NCI-H345 (cell line): ENCODE measurements at places on chromosomes 1 and 21.

- DNase-seq: no peak
These were observed 86.9 kb downstream of the NAV1 start for GRCh38 chr1:201625851-201626251.

DNA sequence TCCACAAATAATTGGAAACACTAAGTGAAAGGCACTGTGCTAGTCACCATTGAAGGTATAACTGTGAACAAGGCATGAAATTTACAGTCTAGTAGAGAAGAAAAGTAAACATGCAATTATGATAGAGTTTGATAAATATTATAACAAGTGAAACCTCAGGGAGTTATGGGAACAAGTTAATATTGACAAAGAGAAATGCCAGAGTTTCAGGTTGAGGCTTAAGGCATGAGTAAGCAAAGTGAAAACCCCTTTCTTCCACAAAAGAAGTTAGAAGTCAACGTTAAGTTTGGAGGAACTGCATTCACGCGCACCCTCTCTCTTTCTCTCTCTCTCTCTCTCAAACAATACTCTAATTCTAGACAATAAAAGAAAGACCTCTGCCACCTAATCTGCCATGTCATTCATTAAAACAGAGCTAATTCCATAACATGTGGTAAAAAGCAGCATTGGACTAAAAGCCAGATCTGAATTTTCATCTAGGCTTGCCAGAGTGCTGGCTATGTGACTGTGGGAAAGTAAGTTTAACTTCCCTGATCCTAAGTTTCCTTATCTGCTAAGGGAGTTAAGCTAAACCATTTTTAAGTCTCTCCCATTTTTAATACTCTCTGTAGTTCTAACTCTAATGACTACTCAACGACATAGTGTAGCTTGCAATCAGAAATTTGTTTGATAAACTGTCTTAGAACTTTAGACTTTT is 22.0 kb downstream of the SLC44A5 start:
- no peak for DNase-seq

GRCh38 chr1:196515904-196516303 is 92.3 kb downstream of the KCNT2 start:
- DNase-seq: no peak

- no peak for DNase-seq
These were observed 80.1 kb upstream of the PTGFR start for GRCh38 chr1:78410643-78411042.

GRCh38 chr1:43288785-43289706 is 3.7 kb upstream of the C1orf210 start:
- no peak for DNase-seq

DNA sequence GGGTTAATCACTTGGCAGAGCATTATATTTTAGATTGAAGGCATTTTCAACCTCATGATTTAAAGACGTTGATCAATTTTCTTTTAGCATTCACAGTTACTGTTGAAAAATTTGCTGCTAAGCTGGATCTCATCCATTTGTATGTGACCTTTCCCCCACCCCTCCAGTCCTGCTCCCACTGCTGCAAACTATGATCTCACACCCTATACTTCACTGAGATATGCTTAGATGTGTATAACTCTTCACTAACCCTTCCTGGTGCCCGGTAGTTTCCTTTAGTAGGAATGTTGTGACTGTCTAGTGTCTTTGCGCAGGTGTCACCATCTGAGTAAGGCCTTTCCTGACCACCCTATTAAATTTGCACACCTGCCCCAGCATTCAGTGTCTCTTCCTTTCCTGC is 67.0 kb upstream of the C1orf21 start:
- DNase-seq: no peak

DNA sequence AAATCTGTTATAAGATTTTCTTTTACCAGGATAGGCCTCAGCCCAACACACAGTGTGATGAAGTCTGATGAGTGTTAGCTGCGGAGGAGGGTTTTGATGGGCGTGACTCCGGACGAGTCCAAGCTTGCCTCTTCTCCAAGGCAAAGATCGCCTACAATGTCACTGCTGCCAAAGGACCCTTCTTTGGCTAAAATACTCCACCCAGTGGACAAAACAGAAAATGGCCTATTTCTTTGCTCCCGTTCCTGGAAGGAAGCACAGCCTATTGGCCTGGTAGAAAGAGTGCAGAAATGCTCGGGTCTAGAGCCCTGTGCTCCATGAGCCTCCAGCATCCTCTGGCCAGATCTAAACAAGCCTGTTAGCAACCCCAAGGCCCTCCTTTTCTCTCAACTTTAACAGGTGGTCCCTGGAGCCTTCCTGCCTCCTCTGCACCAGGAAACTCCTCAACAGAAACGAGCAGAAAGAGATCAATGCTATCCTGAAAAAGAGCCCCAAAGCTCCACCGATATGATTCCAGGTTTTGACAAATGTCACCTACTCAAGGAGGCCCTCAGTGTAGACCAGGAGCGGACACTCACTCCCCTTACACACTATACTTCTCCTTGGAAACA is 3.4 kb upstream of the CASQ2 start:
- DNase-seq: peak; percentile 87

DNA sequence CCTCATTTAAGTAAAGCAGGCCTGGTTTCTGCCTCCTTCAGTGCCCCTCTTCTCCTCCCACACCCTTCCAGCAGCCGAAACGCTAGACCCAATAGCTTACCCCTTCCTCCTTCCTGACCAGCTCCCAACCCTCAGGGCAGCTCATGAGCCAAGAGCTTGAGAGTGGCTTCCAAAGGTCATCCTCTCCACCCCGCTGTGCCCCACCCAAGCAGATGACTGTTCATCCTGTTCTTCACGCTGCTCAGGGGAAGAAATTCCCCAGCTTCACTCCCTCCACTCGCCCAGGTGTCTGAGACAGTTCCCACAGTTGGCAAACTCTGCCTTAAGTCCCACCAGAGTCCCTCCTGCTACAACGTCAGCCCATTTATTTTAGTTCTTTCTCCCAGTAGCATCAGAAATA is 23.4 kb downstream of the ARHGEF19 start:
- DNase-seq: no peak

- DNase-seq: no peak
These were observed 11.6 kb downstream of the PCBP3 start for GRCh38 chr21:45655124-45655523.

DNA sequence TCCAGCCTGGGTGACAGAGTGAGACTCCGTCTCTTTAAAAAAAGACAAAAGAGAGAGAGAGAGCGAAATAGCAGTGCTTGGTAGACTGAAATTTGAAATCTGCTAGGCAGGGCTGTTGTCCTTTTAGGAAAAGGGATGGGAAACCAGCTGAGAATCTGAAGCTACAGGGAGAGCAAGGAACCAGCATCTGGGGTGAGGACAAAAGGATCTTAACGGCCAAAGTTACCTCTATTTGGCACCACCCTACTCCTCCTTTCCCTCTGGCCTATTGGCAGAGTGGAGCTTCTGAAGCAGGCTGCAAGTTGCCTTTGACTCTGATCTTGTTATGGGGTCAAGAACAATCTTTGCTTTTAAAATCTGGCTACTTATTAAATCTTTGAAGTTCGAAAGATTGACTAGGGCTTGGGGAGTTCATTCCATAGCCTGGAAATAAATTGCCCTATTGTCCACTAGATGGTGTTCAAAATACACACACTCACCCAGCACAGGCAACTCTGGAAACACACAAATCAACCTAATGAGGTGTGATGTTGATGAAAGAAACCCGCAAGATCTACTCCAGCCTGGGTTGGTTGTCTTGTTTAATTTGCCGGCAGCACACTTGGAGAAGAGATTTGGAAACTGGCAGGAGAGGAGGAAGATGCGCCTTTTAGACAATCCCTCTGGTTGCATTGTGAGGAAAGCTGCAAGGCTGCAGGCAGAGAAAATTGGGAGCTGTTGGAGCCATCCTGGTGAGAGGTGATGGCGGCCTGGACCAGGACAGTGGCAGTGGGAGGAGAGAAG is 16.5 kb upstream of the PARP1 start:
- peak; percentile 43 for DNase-seq

DNA sequence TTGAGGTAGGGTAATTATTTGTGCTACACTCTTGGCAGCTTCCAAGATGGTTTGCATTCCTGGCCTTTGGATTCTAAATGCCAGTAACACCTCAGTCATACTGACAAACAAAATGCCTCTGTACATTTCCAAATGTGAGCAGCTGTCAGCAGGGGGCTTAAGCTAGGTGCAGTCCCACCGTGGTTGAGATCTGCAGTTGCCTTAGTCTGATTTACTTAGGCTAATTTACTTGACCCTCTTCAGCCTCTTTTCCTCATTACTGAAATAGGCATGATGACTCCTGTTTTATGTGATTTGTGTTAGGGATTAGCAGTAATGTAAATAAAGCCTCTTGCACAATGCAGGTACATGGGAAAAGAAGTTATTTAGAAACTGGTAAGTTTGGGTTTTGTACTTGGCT is 13.5 kb upstream of the SPATA1 start:
- DNase-seq: no peak

GRCh38 chr1:96710708-96711477 is 10.7 kb upstream of the PTBP2 start:
- no peak for DNase-seq

DNA sequence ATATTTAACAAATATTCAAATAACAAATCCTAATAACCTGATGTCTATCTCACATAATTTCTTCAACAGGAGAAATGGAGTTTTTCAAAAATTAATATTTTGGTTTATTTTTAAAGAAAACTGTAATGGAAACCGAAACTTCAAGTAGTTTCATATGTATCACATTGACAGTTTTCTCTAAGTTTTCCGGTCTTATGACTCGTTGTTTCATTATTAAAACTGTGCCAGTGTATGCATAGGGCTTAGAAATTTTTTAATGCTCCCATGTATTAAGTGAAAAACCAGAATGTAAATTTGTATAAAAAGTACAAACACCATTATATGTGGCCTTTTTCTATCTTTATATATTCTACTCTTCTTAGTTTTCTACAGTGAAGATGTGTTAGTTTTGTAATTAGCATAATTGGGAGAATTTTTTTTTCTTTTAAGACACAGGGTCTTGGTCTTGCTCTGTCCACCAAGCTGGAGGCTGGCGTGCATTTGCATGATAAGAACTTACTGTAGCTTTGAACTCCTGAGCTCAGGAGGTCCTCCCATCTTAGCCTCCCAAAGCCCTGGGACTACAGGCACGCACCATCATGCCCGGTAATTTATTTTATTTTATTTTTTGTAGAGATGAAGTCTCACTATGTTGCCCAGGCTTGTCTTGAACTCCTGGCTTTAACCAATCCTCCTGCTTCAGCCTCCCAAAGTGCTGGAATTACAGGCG is 43.9 kb upstream of the SAMSN1 start:
- DNase-seq: no peak

DNA sequence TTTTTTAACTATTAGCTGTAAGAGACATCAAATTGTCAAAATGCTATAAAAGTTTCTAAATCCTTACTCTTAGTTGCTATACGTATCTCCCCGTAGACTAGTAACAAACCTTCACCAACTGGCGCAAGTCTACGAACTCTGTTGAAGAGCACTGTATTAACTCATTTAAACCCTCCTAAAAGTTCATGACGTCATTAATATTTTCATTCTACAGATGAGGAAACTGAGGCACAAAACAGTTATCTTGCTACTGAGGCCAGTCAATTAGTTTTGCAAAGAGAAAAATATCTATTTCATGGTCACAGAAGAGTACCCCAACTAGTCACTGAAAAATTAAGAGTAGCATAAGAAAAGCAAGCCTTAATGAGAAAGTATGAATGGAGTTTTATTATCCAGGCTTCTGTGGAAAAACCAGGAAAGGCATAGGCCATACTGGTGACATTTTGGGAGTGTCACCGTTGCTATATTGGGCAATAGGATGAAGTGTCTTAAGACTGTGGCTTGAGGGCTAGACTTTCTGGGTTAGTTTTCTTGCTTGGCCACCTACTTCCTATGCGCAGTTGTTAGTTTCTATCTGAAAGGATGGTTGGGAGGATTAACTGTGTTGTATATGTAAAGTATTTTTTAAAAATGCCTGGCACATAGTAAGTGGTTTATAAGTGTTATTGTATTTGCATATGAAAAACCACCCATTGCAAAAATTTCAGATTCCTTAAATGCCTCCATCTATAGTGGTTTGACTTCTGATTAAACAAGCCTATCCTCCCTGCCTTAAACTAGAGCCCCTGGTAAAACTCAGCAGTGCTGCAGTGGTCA is 52.4 kb upstream of the SYT14 start:
- no peak for DNase-seq

DNA sequence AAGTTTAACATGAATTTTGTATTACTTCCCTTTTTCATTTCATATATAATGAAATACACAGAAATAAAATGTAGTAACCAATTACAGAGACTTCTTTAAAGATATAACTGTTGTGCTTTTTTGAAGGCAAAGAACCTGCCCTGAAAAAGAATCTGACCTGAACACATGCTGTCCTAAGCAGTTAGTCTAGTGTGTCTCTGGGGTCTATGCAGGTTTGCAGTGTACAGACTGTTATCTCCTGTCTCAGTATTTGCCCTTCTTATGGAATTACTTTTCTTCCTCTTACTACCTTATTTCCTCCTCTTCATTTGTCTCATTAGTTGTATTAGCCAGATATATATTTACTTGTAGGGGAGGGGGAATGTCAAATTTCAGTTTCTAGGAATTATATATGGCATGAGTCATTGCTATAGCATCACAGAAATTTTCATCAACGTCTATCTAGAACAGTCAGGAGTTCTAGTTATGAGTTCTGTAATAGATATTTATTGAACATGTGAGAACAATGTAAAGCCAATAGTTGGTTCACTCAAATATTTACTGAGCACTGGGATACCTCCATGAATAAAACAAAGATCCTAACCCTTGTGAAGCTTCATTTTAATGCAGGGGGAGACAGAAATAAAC is 28.4 kb upstream of the PLEKHO1 start:
- DNase-seq: no peak

DNA sequence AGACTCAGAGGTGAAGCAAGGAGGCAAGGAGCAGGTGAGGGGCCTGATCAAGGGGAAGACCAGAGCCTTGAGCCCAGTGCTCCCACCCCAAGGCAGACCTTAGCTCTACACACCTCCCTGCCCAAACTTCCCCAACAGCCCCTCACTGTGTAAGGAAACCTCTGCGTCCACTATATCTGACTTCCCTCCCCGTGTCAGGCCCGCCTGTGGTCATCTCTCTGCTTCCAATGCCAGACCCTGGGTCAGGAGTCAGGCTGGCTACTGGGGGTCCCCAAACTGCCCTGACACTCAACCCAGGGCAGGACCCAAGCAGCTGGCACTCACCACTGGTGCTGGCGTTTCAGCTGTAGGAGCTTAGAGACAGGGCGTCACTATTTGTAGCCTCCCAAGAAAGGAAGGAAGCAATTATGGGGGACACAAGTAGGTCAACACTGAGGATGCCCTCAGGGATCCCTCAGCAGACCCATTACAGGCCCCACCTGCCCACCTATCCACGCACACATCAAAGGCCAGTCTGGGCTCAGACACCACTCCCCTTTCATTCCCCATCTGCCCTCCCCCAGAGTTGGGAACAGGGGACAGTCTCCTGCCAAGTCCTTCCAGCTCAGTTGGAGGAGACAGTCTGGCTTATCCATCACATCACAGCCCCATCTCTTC is 811 bp upstream of the S100A3 start:
- no peak for DNase-seq

- peak; percentile 55 for DNase-seq
These were observed 5.0 kb upstream of the ADAMTSL4 start for GRCh38 chr1:150544204-150544603.

DNA sequence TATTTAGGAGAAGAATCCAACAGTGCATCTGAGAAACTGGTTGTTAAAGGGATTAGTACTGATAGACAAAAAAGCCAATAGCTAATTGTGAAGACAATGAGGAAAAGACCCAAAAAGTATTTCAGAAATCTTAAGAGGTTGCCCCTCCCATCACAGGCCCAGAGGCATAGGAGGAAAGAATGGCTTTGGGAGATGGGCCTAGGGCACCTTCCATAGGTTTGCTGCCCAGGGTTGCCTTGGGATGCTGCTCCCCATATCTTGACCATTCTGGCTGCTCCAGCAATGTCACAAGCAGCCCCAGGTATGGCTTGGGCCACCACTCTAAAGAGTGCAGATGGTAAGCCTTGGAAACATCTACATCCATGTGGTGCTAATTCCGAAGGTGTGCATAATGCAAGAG is 68.7 kb upstream of the CD5L start:
- no peak for DNase-seq
